Epithelial cell of prostate (primary cell): ENCODE measurements at places on chromosomes 1 and 21.

- peak; percentile 78 for DNase-seq
These were observed 74.3 kb upstream of the COG2 start for GRCh38 chr1:230568008-230568407.

DNA sequence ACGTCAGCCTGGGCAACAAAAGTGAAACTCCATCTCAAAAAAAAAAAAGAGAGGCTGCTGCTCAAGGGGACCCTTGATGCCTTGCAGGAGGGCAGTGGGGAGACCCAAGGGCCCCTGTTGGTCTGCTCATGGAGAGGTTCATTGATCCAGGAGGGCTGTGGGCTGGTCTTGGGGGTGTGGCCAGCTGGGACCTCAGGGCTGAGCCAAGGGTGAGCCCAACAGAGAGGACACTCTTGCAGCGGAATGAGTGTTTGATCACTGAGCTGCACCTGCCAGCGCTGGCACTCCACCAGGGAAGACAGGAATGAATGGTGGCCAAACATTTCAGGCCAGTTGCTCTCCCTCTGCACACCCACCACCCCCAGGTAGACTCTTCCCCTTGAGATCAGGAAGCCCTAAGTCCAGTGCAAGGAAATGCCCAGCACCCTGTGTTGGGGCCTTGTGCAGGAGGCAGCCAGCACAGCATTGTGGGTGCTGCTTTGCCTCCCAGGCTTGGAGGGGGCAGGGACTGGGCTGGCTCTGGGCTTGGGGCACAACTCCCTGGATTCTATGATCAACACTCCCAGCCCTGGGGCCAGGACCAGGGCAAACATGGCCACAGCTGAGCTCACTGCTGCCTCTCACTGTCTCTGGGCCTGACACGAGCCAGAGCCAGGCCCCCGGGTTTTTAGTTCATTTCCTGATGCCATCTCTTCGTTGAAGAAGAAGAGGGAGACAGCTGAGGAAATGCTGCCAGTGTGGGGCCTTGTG is 50.7 kb downstream of the IRF2BP2 start:
- DNase-seq: no peak

GRCh38 chr1:205532026-205532898 is 27.8 kb downstream of the CDK18 start:
- no peak for DNase-seq

- no peak for DNase-seq
These were observed 32.6 kb downstream of the NKAIN1 start for GRCh38 chr1:31207046-31207445.

DNA sequence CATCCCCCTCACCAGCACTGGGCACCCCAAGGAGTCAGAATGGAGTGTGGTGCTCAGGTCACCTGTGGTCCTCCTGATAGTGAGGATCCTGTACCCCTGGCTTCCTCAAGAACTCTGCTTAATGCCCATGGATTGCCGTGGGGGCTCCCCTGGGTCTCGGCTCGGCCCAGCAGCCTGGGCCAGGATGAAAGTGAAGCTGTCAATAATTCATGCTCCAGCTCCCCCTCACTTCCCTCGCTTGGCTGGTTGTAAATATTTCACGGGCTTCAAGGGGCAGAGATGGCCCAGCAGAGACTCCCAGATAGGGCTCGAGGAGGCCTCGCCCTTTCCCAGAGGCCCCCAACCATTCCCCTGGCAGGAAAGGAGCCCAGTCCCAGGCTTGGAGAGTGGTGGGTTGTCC is 42.6 kb upstream of the KCNA10 start:
- DNase-seq: no peak

- DNase-seq: no peak
These were observed 156.5 kb downstream of the FGGY start for GRCh38 chr1:59453297-59453968.

DNA sequence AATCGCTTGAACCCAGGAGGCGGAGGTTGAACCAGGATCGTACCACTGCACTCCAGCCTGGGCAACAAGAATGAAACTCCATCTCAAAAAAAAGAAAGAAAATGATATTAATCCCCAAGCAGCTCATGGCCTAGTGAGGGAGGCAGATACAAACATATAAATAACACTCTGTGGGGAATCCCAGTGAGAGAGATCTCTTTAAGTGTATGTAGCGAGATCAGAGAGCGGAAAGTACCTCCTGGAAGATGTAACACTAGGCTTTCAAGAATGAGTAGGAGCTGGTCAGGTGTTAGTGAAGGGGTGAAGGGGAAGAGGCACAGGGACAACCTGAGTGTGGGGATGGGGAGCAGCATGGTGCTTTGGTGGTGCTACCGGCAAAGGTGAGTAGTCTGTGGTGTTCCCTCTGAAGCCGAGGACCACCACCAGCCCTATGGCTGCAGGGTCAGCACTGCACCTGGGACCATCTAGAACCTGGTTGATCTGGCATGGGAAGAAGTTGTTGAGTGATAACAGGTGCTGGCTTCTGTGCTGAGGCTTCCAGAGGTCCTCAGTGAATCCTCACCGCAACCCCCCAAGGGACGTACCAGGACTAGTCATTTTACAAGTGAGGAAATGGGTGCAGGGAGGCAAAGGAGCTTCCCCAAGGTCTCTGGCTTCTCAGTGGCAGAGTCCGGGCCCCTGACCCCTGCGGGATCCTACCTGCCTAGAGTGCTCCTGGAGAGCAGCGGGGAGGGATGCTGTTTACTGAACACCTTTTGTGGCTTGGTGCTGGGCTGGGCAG is 367.6 kb upstream of the VAMP3 start:
- no peak for DNase-seq

DNA sequence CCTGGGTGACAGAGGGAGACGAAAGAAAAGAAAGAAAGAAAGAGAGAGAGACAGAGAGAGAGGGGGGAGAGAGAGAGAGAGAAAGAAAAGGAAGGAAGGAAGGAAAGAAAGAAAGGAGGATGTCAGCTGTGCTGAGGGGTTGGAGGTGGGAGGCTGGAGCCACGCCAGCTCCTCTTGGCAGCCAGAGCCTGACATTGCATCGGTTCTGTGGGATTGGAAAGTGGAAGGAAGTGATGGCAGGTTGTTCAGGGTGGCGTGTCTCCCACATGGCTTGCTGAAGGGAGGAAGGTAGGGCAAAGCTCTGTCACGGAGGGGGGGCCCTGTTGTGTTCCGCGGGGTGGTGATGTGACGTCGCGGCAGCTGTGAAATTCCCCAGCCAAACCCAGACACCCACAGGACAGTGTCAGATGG is 30.7 kb downstream of the EIF2D start:
- DNase-seq: no peak

DNA sequence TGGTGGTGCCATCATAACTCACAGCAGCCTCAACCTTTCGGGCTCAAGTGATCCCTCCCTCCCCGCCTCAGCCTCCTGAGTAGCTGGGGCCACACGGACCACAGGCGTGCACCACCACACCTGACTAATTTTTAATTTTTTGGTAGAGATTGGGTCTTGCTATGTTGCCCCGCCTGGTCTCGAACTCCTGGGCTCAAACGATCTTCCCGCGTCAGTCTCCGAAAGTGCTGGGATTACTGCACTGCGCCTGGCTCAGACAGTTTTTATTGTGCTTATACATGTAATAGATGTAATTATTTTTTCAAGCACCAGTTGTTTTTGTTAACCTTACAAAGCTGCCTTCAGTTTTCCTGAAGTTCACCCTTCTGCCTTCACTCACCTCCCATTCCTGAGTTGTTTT is 38.0 kb upstream of the HMGN1 start:
- no peak for DNase-seq

GRCh38 chr1:245765230-245766000 is 610.6 kb downstream of the KIF26B start:
- no peak for DNase-seq
